ENCODE measurements at places on chromosomes 2 and 18. TPM values are rescaled to one million over a fixed set of nuclear protein-coding genes. Genes with fewer than 3 reads are reported as not detected.

DNA sequence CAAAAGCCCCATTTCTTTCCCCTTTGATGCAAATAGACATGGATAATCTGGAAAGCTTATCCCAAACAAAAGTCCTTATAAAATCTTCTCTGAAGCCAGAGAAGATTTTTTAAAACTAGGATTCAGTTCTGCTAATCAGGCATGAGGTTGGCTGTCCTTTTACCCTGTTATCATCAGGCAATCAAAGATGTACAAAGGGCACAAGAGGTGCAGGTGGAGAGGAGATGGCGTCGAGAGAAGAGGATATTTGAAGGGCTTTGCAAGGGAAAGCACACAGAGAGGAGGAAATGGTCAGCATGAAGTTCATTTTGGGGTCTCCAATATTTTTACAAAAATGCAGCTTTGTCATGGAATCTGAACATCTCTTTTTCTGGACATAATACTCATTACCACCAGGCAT, 88.5 kb downstream of the KLF7 start:
- no peak for DNase-seq

DNA sequence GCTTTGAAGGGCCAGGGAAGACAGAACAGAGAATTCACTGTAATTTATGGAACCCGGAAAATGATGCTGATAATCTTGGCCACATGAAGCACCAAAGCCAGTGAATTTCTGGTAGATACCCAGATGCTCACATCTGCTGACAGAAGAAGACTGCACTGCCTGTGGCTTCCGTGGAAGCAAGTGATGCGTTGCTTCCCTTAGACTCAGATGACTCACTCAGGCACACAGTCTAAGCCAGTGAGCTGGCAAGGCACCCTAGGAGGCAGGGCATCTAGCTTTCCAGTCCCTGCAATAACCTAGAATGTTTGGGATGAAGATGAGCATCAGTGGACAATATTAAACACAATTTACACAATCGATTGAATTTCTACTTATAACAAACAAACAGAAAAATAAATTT, 284.7 kb downstream of the CMPK2 start:
- no peak for DNase-seq

DNA sequence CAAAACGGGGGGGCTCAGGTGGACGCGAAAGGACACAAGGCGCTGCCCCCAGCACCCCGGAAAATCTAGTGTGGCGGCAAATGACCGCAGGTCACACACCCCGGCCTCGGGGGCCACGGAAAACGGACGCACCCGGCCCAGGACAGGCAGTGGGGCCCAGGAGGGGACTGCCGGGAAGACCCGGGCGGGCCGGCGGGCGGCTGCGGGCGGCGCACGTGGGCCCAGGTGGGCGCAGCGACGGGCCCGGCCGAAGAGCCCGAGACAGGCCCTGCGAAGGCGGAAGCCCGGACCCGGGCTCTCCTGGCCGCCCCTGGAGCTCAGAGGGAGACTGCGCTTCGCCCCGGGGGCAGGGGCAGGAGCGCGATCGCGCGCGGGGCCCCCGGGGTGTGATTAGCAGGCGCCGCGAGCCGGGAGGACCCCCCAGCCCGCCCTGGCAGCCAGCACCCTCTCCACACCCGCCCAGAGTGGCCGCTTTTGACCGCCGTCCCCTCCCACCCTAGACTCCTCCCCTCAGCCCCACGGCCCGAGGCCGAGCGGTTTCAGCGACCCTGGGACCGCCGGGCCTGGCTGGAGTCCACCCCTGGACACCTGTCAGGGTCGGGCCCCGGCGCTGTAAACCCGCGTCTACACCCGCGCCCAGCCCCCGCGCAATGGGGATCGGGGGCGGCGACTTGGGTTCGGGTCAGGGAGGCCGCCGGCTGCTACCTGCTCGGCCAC, 773 bp downstream of the MBP start:
- peak; percentile 85 for DNase-seq

GRCh38 chr2:131801210-131801744, 273.6 kb downstream of the CCDC74A start:
- DNase-seq = no peak

DNA sequence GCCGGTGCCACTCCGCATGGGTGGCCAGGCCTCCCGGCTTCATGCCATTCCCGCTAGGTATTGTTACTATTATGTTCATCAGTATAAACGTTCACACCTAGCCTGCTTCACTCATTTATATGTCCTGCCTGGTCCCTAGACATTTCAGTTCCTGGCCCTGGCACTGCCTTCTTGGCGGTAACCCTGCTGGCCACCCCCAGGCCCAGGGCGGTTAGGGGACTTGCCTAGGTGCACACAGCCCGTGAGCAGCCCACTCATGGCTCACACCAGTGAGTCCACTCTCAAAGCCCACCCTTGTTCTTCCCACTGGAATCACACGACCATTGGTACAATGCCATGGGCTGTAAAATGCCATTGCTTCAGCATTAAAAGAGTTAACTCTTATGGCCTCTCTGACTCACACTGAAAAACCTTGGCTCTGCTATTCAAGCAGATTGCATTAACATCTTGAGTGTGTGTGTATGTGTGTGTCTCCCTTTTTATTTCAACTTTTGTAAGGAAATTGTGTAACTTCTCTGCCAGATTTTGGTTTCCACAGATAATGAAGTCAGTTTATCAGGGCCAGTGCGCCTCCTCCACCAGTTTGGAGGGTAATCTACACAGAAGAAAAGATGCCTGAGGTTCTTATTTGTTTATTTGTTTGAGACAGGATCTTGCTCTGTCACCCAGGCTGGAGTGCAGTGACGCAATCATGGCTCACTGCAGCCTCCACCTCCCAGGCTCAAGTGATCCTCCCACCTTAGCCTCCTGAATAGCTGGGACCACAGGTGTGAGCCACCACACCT, 74.2 kb downstream of the RAB31 start:
- no peak for DNase-seq

- peak; percentile 75 for DNase-seq
These were observed 9.9 kb downstream of the TNP1 start for GRCh38 chr2:216849987-216850386.

DNA sequence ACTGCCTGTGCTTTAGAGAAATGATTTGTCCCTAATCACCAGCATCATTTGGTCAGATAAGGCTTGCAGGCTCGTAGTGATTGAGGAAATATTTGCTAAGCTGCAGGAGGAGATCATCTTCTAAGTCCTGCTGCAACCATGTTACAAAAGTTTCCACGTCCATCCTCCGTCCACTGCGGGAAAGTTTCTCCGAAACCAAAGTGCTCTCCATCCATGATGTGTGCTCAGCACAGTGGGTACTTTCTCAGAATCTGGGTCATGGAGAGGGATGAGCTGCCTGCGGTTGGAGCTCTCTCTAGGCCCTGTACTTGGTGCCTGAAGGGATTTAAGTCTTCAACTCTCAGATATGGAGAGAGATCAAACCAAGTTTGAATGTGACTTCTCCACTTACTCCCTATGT, 39.3 kb downstream of the IL1RL2 start:
- DNase-seq = no peak

- DNase-seq = no peak
These were observed 136.9 kb downstream of the NRXN1 start for GRCh38 chr2:50895041-50895440.

DNA sequence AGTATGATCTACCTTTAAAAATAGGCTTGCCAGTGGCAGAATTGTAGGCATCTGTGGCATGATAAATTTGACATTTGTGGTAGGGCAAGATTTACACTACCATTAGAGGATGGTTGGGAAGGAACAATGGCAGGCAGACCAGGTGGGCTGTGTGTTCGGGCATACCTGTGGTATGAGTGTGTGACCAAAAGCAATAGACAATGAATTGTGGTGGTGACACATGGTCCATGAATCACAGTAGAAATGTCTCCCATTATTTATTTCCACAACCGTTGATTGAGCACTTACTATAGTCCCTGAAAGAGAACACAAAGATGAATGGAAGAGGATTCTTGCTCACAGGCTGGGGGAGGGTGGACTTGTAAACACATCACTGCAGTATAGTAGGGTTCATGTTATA, 29.9 kb upstream of the RUFY4 start:
- no peak for DNase-seq

PCARE gene
- under 0.01 TPM for total RNA-seq

KCNS3 gene
- total RNA-seq = 18.8 TPM

GKN2 gene
- total RNA-seq = not detected

DNA sequence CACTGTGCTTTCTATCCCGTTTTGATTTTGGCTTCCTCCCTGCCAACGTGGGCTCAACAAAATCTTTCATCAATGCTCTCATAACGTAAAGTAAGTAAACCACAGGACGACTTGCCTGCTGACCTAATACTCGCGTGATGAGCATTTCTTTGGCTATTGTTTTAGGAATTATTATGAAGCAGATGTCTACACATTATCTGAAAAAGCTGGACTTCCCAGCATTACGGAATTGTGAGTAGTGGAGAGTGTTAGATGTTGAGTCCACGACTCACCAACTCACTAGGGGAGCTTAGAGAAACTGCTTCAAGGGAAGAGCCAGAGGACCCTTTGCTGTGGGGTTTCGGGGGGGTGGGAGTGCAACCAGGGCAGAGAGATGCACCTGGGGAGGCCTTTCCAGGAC, 21.9 kb downstream of the HJURP start:
- DNase-seq = peak; percentile 24

- DNase-seq = no peak
These were observed 416.3 kb downstream of the LRP1B start for GRCh38 chr2:141714496-141714895.

DNA sequence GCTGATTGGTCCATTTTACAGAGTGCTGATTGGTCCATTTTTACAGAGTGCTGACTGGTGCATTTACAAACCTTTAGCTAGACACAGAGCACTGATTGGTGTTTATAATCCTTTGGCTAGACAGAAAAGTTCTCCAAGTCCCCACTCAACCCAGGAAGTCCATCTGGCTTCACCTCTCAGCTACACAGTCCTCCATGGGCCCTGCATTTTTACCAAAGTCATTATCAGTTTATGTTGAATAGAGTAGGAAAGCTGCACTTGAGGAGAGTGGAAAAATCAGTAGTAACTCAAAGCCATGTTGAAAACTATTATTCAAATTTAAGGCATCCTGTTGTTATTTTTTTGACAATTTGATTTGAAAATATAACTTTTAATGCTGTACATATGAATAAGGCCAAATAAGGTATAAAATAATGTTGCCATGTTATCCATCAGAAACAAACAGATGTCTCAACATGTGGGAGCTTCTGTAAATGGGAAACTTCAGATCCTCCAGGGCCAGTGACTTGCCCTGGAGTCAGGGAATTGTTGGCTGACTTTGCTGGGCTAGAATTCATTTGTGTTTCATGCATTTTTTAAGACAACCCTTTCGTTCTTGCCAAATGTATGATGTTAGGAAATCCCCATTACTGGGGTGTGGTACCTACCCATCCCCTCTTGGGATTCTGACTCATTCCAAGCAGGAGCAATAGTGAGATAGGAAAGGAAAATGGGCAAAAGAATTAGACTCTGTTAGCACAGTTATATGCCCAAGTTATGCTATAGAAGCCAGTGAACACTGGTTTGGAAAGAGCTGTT, 37.8 kb upstream of the CCDC195 start:
- no peak for DNase-seq

GRCh38 chr2:191220671-191221070, 24.5 kb upstream of the MYO1B start:
- no peak for DNase-seq

- DNase-seq = no peak
These were observed 141.6 kb upstream of the RIOK3 start for GRCh38 chr18:23311351-23312121.

TCF7L1 gene
- 15.2 TPM for total RNA-seq

COLEC12 gene
- 17.5 TPM for total RNA-seq

DNA sequence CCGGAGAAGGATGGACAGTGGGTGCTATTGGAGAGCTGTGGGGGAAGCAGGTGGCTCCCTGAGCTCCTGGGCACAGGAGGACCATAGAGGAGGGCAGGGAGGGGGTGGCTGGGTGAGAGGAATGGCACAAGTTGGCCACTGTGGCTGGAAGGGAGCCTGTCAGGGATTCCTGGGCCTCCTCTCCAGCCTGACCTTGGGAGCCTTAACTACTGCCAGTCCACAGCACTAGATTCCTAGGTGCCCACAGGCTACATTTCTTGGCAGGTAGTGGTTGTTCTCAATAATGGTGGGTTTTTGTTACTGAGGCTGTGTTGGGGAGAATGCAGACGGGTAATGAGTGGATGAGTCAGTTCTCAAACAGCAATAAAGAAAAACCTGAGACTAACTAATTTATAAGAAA, 26.0 kb downstream of the EFHD1 start:
- no peak for DNase-seq

GRCh38 chr2:220226546-220226945, 599.1 kb downstream of the SLC4A3 start:
- DNase-seq = no peak

GRCh38 chr2:144510294-144510991, 9.5 kb downstream of the ZEB2 start:
- no peak for DNase-seq

- no peak for DNase-seq
These were observed 223.0 kb downstream of the UBE2E3 start for GRCh38 chr2:181203412-181203811.

CLEC4F gene
- total RNA-seq = 0.55 TPM

DNA sequence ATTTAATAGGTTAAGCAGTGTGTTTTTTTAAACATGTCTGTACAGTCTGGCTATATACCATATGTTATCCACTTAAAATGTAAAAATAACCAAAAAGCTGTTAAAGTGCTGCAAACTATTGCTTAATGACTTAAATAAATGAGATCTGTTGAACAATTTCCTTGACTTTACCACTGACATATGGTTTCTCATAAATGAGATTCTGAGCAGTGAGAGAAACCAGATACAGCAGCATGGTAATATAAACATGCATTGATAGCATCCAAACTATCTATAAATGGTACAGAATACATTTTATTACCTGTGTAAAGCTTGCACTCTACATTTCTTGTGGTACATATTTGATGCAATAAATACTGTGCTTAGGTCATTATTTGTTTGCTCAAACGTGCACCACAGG, 36.3 kb upstream of the TTC21B start:
- no peak for DNase-seq

RTP5 gene
- total RNA-seq = not detected

DNA sequence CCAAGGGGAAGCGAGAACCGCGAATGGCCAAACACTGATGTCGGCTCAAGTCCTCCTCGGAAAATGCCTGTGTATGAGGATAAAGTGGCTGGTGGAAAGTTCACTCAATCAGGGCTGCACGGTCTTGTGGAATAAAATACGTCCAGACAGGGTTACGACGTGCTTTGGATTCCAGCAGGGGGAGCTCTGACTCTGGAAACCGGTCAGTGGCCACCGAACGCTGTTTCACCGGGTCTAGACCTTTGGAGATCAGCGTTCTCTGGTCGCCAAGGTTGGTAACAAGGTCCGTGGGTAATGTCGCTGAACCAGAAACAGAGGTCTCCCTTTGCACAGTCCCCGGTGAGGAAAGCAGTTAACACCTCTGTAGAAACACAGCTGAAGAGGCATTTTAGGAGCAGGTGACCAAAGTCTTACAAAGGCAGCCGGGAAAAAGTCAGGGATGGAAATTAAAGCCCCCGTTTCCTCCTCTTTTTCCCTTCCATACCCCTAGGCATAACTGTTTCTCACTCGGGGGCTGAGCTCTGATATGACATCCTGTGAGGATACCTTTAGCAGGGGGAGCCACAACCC, 47.8 kb downstream of the CDCA7 start:
- peak; percentile 89 for DNase-seq
